ENCODE measurements at places on chromosomes 4 and X.
A peak's percentile ranks its signal among the peaks of the same experiment; 100 is the strongest.

DNA sequence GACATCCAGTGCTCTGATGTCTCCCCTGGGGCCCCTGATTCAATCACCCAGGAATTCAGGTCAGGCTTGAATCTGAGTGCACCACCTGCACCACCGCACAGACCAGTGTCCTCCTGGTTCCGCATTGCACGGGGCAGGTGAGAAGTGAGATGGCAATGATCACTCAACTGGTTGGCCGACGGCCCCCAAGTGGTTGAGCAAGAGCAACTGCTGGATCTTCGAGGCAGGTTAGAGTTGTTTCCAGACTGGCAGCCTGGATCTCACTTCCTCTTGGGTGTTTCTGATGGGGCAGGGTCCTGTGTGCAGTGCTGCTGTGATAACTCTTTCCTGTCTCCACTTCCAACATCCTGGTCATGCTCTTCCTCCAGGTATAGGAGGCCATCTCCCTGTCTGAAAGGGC lies 50.4 kb downstream of the C4orf50 start:
- no peak for DNase-seq

GRCh38 chr4:10098780-10099160 lies 17.8 kb downstream of the WDR1 start:
- DNase-seq = peak; percentile 47

- DNase-seq = peak; percentile 28
Measured at GRCh38 chr4:110527156-110527555, 51.2 kb downstream of the ENPEP start.

- DNase-seq = no peak
Measured at GRCh38 chr4:147548256-147548655, 67.4 kb downstream of the EDNRA start.

DNA sequence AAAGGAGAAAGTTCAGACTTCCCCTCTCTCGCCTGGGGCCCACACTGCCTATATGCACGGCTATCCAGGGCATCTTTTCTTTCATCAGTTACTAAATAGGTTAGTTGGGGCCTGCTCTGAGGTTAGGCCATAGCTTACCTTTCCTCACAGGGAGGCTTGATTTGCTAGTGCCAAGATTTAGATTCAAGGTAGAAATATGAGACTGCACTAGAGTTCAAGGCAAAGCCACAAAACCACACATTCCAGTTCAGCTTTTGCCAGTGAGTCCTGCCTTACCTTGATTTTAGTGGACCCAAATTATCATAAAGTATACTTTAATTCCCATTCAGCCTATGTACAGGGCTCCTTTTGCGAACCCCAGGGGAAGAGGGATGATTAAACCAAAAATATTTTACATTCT lies 762.8 kb downstream of the PDHA2 start:
- no peak for DNase-seq

DNA sequence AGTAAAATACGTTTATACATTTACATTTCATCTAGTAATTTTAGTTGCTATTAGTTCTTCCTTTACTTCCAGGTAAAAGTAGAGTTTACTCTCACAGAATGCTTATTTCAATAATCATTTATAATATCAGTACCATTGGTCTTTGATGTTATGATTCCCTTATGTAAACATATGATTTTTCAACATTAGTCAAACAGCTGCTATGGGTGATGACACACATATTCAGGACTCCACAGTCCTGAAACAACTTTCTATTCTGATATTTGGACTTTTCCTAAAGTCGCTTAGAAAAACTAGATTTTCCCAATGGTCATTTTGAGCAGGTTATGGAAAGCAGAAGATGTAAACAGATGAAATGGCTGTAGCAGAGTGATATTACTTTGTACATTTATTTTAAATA lies 369.8 kb downstream of the UNC5C start:
- no peak for DNase-seq

DNA sequence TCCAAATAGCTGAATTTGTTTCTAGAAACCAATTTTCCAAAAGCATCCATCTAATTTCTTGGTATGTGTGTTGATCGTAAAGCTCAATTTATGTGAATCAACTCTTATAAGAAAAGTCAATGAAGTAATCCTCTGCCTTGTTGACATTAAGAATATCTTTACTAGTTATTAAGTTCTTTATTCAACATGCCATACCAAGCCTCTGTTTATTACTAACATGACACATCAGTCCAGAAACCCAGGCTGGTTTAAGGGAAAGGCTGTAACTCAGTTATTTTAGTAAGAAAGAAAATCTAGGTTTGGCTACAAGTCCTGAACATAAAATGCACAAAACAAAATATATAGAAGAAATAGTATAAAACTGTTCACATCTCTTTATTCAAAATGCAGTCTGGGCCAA lies 48.0 kb downstream of the KLHL34 start:
- DNase-seq = no peak
